ENCODE measurements at places on chromosomes 16 and 17. TPM values are rescaled to one million over a fixed set of nuclear protein-coding genes. Genes with fewer than 3 reads are reported as not detected.

The CMTM2 gene
- not detected for total RNA-seq

The SOCS3 gene
- 87.4 TPM for total RNA-seq

The ARL16 gene
- total RNA-seq, result 48.9 TPM

The PLXDC1 gene
- under 0.01 TPM for total RNA-seq

The AATK gene
- 0.15 TPM for total RNA-seq

The ZNF500 gene
- total RNA-seq, result 7.9 TPM

The AURKB gene
- total RNA-seq, result 89.8 TPM

The MSLN gene
- total RNA-seq, result under 0.01 TPM

The ATAD5 gene
- total RNA-seq, result 2.2 TPM

The PMFBP1 gene
- 0.17 TPM for total RNA-seq

The RNF222 gene
- not detected for total RNA-seq

The ABI3 gene
- 2.2 TPM for total RNA-seq

The TBX4 gene
- 3.5 TPM for total RNA-seq

The KIF18B gene
- total RNA-seq, result 25.2 TPM

The C16orf96 gene
- total RNA-seq, result under 0.01 TPM

The SCN4A gene
- under 0.01 TPM for total RNA-seq

The STX4 gene
- total RNA-seq, result 19.3 TPM

The GPR142 gene
- not detected for total RNA-seq

All from bronchus fibroblast of lung (primary cell).